ENCODE measurements at places on chromosomes 7 and 10.

GRCh38 chr7:132519936-132520335 is 56.3 kb downstream of the PLXNA4 start:
- no peak for DNase-seq

DNA sequence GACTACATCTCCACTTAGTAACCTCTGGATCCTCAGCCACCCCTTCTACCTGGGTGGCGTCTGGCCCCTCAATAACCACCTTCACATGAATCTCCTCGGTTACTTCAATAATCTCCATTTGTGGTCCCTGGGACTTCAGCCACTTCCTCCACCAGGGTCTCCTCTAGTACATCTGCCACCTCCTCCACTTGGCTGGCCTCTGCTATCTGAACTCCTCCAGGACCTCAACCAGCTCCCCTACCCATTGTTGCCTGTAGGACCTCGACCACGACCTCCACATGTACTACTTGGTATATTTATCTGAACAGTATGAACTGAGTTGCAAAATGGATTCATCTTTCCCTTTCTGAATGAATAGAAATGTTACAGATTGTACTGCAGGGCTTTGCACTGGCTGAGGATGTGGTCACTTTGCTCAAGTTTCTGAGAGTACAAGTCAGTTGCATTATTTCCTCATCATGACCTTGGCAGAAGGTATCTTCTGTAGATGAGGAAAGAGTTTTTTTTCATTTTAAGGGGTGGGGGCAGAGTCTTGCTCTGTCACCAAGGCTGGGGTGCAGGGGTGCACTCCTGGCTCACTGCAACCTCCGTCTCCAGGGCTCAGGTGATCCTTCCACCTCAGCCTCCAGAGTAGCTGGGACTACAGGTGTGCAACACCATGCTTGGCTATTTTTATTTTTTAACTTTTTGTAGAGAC is 36.0 kb downstream of the MAT1A start:
- DNase-seq, result no peak

- no peak for DNase-seq
Observed at GRCh38 chr10:71234970-71235685, 22.8 kb downstream of the UNC5B start.

DNA sequence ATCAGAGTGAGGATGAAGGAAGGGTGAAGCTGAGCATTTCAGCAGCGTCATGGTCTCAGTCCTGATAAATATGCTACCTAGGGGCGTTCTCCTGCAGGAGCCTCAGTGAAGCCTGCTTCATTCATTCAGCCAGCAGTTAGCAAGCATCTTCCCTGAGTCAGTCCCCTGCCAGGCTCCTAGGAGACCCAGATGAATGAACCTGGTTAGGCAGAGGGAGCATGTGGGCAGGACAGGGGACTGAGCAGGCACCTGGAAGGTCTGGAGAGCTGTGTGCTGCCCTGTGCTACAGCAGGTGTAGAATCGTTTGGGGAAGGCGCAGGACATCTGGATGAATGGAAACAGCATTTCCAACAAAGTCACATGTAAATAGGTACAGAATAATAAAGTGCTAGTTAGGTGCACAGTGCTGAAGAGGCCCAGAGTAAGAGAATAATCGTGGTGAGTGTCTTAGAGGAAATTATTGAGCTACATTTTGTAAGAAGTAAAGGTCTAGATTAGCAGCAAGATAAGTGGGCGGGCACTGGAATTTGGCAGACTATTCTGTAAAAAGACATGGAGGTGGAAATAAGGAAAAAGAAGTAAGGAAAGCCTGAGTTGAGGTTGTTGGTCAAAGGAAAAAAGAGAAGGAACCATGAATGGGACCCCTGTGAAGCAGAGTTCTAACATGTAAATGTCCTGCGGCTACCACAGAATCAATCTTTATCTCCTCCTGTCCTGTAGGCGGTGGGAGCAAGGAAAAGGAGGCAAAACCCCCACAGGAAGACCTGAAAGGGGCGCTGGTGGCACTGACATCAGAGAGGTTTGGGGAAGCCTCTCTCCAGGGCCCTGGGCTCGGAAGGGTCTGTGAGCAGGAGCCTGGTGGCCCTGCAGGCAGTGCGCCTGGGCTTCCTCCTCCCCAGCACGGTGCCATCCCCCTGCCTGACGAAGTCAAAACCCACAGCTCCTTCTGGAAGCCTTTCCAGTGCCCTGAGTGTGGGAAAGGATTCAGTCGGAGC is 12.0 kb downstream of the ZSCAN25 start:
- DNase-seq, result no peak

- no peak for DNase-seq
Observed at GRCh38 chr7:46229409-46229808, 308.3 kb upstream of the IGFBP3 start.

DNA sequence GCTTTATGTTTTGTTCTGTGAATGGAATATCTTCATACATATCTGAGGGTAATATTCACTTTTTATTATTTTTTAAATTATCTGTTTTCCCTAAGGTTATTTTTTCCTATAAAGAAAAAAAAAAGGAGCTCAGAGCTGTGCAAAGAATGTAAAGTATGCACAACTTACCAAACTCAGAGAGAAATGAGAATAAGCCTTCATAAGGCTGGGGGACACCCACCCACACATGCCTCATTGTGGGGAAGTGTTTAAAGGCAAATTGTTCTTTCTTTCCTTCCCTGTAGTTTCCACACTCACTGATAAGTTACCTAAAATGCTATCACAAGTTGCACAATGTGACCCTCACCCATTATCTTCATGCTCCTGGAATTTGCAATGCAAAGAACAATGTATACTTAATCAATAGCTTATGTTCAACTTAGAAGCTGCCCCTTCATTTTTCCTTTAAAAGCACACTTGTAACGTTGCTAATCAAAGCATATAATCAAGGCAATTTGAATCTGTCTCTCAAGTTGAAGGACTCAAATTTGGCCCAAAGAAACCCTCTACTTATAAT is 108.1 kb downstream of the GNAT3 start:
- DNase-seq, result no peak

GRCh38 chr7:77338883-77339629 is 77.1 kb downstream of the GSAP start:
- no peak for DNase-seq

DNA sequence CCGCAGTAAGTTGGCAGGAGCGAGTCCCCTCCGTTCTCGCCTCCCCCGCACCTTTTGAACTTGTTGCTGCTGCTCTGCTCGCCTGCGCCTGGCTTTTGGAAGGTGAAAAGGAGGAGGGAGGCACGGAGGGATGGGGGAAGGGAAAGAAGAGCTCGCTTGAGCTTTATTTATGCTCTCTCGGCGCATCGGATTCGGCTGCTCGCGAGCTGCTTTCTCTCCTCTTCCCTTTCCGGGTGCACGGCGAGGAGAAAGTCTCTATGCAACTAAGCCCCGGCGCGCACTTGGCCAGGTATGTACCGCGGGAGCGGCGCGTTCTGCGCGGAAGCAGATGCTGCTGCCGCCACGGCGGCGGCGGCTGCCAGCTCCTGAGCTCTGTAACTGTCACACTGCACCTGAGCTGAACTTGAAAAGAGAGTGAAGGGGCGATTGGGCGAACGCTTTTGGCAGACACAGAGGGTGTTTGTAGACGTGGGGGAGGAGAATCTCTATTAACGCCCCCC is 551 bp downstream of the KCND2 start:
- no peak for DNase-seq

- DNase-seq, result no peak
Observed at GRCh38 chr7:128021366-128021765, 9.9 kb downstream of the LRRC4 start.

GRCh38 chr10:70529848-70530247 is 51.3 kb downstream of the PALD1 start:
- DNase-seq, result no peak

DNA sequence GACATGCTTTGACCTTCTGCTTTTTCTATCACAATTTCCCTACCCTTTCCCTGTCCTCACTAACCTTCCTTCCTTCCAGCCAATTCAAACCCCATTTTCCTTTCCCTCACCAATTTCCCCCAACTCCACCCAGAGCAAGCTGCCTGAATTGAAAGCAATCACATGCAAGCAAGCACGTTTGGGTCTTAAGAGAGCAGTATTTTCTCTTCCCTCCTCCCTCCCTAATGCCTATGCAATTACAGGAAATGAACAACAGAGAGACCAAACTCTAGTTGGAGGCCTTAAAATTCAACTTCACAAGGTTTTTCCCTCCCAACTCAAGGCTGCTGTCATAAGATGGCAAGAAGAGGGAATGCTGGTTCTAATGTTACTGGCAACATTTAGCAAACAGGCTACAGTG is 117.2 kb downstream of the MYOF start:
- DNase-seq, result no peak

GRCh38 chr7:90538405-90538804 is 57.7 kb upstream of the CDK14 start:
- DNase-seq, result no peak

DNA sequence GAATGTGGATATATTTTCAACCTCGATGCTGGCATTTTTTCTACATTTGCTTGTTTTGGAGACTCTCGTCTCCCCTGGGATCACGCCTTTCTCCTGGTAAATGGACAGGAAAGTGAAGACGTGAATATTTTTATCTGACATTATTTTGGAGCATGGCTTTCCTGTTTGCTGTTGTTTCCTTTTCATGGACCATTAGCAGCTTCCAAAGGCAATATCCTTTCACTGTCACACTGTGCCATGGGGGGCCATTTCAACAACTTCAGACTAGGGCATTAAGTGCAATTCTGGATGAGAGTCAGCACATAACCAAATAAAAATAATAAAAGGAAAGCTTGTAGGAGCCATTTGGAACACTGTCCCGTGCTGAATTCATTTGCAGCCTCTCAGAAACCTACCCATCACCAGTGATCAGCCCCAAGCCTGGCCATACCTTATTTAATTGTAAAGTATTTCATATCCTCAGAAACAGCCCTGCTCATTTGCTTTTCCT is 75.9 kb upstream of the NEUROD6 start:
- DNase-seq, result no peak

- peak; percentile 62 for DNase-seq
Observed at GRCh38 chr7:134327896-134328295, 11.2 kb upstream of the SLC35B4 start.

GRCh38 chr7:28348636-28349035 is 63.7 kb upstream of the CREB5 start:
- no peak for DNase-seq

- no peak for DNase-seq
Observed at GRCh38 chr7:69448071-69448470, 150.2 kb upstream of the AUTS2 start.

DNA sequence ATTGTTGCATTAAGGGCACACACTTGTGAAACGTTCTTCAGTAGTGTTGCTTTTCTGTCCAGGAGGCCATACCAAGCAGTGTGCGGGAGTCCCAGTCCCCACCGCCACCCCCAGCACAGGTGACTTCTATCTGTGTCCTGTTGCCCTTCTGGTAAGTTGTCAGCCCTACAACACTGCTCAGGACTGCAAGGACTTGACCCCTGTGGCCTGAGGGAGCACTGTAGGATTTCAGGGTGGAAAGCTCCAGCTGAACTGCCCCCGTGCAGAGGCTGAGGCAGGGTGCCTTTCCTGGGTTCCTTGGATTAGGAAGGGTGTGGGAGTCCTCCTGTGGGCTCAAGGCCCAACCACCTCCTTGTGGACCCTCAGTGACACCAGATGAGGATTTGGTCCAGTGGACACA is 26.8 kb upstream of the ZNF488 start:
- no peak for DNase-seq

GRCh38 chr7:39433550-39433949 is 132.7 kb upstream of the YAE1 start:
- no peak for DNase-seq

GRCh38 chr10:61898435-61898778 is 3.1 kb upstream of the ARID5B start:
- no peak for DNase-seq

GRCh38 chr10:21530641-21531040 is 3.4 kb upstream of the MLLT10 start:
- no peak for DNase-seq

GRCh38 chr7:2112261-2113198 is 120.2 kb downstream of the MAD1L1 start:
- DNase-seq, result no peak

GRCh38 chr7:130954918-130955564 is 221.0 kb upstream of the KLF14 start:
- no peak for DNase-seq

GRCh38 chr7:73621168-73622063 is 2.9 kb downstream of the MLXIPL start:
- DNase-seq, result no peak

- DNase-seq, result no peak
Observed at GRCh38 chr7:122268101-122268500, 36.4 kb downstream of the FEZF1 start.

DNA sequence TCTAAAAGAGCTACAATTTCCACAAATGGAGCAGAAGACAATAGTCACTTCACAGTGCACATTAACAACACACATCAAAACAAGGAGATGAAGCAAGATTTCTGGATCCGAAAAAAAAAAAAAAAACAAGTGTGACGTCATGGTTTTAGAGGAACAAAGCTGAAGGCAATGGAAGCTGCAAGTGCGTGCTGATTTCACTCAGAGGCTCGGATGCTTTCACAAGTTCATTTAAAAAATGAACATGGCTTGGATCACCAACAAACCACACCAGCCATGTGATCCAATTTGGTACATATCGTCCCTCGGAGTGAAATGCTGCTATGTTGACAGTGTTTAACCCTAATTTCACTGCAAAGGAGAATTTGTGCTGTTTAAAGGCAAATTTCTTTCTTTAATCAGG is 337.0 kb upstream of the PRKCQ start:
- no peak for DNase-seq

- DNase-seq, result no peak
Observed at GRCh38 chr10:125006921-125007426, 65.1 kb downstream of the ZRANB1 start.

GRCh38 chr10:30997536-30998235 is 34.0 kb downstream of the ZNF438 start:
- DNase-seq, result no peak

- no peak for DNase-seq
Observed at GRCh38 chr7:133183969-133184368, 68.9 kb upstream of the EXOC4 start.

DNA sequence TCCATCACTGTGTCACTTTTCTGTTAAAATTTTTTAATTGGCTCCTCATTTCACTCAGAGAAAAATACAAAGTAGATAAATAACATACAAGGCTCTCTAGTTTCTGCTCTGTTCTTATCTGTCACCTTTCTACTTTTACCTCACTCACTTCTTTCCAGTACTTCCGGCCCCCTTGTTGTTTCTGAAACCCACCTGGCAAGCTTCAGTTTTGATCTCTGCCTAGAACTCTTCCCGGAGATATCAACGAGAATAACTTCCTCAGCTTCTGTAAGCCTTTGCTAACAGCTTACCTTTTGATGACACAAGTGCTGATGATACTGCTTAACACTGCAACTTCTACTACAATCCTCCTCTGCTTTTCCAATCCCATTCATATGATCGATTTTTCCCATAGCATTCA is 566.2 kb downstream of the PCDH15 start:
- DNase-seq, result no peak

DNA sequence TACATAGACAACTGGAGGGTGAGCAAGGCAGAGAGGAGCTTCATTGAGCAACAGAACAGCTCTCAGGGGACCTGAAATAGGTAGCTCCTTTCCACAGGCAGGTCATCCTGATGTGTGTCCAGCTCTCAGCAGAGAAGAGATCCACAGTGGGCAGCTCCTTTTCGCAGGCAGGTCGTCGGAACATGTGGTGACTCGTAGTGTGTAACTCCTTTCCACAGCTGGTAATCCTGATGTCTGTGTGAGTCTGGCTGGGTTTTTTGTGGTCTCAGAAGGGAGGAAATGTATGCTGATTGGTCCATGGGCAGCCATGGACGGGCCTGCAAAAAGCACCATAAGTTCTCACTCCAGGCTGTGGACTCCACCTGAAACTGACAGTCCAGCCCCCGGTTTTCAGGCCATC is 24.4 kb upstream of the TES start:
- no peak for DNase-seq

All from SW 1271 (cell line).